ENCODE measurements at places on chromosomes 11 and 22.

GRCh38 chr11:115201111-115201792, 303.0 kb downstream of the CADM1 start:
- peak; percentile 11 for DNase-seq

DNA sequence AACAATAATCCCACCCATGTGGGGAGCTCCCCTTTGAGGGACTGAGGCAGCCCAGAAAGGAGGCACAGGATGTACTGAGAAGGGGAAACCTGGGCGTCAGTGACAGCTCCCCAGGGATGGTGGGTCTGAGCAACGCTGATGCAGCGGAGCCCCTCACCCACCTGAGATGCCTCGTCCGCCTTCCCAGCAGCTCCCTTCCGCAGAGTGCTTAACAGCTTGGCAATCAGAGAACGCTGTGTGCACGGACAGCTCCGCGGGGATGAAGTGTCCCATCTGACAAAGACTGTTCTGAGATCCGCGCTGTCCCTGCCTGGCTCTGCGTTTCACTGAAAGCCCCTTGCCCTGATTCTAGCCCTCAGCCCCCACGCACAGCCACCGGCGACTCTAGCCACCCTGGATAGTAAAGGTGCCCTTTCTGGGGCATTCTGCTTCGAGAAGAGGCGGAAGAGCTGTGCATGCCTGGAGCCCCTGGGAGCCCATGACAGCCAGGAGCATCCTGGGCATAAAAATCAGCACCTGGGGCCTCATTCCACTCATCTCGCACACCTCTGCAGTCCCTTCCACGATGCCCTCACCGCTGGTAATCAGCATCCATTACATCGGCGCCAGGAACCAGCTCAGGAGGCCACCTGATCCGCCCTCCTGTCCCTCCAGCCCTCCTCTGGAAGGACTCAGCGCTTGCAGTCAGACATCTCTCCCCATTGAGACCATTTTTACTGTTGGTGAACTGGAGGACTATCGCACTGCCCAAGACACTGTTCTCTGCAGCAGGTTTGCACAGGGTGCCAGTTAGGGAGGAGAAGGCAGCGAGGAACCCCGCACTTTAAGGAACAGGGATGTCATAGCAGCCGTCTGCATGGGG, 10.7 kb downstream of the KCNJ5 start:
- no peak for DNase-seq

- DNase-seq: no peak
Measured at GRCh38 chr11:105720096-105720495, 110.2 kb downstream of the GRIA4 start.

DNA sequence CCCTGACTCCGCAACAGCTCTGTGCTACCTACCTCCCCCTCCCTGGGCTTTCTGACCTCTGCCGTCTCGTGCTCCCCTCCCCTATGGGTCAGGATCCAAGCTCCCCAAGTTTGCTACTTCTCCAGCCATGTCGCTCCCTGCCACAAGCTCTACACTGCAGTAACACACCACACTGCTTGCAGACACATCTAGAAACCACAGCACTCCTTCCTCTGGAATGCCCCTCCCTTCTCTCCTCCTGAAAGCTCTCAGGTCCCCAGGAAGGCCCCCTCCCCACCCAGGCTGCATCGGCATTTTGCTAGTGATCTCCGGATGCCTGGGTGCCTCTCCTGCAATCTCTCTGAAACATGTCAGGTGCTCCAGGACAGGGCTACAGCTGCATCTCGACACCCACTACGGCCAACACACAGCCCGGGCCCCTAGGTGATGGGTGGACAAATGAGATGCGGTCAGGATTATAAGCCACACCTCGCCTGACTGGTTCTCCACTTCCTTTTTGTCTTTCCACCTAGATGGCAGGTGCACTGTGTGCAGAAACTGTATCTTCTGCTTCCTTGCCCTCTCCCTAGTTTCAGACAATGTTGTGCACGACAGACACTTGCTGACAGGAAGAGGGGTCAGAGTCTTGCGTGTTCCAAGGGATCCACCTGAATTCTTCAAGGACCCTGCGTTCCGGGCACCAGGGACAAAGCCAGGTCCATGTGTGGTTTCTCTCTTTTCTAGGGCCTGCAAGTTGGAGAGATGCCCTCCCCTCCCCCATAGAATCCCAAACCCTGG, 22.9 kb downstream of the RPUSD4 start:
- no peak for DNase-seq

- DNase-seq: no peak
Measured at GRCh38 chr11:65410936-65411680, 11.5 kb upstream of the NEAT1 start.

DNA sequence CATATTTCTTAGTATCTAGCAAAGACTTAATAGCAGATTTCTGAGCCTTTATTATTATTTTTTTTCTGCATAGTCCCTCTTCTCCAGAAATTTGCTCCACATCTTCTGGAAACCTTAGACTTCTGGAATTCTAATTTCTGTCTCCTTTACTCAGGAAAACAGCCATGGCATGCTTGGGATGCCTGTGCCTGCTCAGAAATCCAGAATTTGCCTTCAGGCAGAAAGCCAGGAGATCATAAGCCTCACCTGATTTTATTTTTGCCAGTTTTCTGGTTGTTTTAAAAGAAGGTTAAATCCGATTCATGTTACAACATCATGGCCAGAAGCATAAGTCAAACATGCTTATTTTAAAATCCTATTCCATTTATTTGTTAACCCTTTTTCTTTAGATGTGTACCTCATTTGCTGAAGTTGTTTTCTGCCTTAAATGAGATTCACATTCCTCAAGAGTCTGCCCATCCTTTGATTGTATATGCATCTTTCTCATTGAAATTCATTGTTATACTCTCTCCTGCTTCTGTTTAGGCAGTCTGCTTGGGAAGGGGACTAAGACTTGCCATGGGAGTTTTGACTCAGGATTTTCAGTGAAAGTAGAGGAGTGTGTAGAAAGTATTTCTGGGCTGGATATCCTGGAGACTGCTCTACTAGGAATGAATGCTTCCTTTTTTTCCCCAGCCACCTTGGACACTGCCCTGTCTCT, 37.1 kb downstream of the SIK2 start:
- DNase-seq: no peak

GRCh38 chr11:38182126-38182866, 1584.3 kb upstream of the RAG2 start:
- DNase-seq: no peak
